ENCODE measurements at places on chromosomes 1 and 21. TPM values are rescaled to one million over a fixed set of nuclear protein-coding genes. Genes with fewer than 3 reads are reported as not detected.

The TUT4 gene
- 17.5 TPM for total RNA-seq

The ODF2L gene
- 44.8 TPM for total RNA-seq

The OR6K3 gene
- not detected for total RNA-seq

The HEATR1 gene
- total RNA-seq, result 27.2 TPM

The C2CD4D gene
- not detected for total RNA-seq

The CTSS gene
- 80.2 TPM for total RNA-seq

The PLEKHN1 gene
- 1.3 TPM for total RNA-seq

The CFAP141 gene
- not detected for total RNA-seq

The PIP5K1A gene
- 37.2 TPM for total RNA-seq

The EPS8L3 gene
- not detected for total RNA-seq

The THEM5 gene
- total RNA-seq, result not detected

The MROH7 gene
- not detected for total RNA-seq

The SLC25A44 gene
- 17.5 TPM for total RNA-seq

The C1orf94 gene
- total RNA-seq, result not detected

The KRTAP21-2 gene
- total RNA-seq, result not detected

The HCN3 gene
- total RNA-seq, result 0.20 TPM

The PLXNA2 gene
- total RNA-seq, result 123 TPM

The EDN2 gene
- not detected for total RNA-seq

The OR2T33 gene
- not detected for total RNA-seq

The LORICRIN gene
- not detected for total RNA-seq

The EPHA8 gene
- total RNA-seq, result not detected

The TSTD1 gene
- 1.5 TPM for total RNA-seq

The LCE1C gene
- not detected for total RNA-seq

The LYPD8 gene
- total RNA-seq, result not detected

The AGT gene
- not detected for total RNA-seq

The OR2L3 gene
- not detected for total RNA-seq

The HORMAD1 gene
- not detected for total RNA-seq

The NHLH1 gene
- 0.13 TPM for total RNA-seq

The LDLRAD2 gene
- total RNA-seq, result not detected

The PRKAB2 gene
- 8.9 TPM for total RNA-seq

The MYBPH gene
- total RNA-seq, result not detected

The KCNJ10 gene
- total RNA-seq, result not detected

The TSPAN2 gene
- total RNA-seq, result 0.44 TPM

The PAPPA2 gene
- total RNA-seq, result 0.05 TPM

The FAM3B gene
- total RNA-seq, result not detected

The SPATA21 gene
- total RNA-seq, result not detected

The VANGL2 gene
- not detected for total RNA-seq

The DOP1B gene
- total RNA-seq, result 8.8 TPM

The FAF1 gene
- total RNA-seq, result 63.9 TPM
